ENCODE measurements at places on chromosomes 16 and 17. TPM values are rescaled to one million over a fixed set of nuclear protein-coding genes. Genes with fewer than 3 reads are reported as not detected.

Gene ABAT
- total RNA-seq = 5.4 TPM

Gene CSH2
- not detected for total RNA-seq

GRCh38 chr17:53570731-53571130, 252.0 kb upstream of the KIF2B start:
- no peak for DNase-seq

GRCh38 chr16:66166490-66166889, 200.0 kb upstream of the CDH5 start:
- DNase-seq = no peak

DNA sequence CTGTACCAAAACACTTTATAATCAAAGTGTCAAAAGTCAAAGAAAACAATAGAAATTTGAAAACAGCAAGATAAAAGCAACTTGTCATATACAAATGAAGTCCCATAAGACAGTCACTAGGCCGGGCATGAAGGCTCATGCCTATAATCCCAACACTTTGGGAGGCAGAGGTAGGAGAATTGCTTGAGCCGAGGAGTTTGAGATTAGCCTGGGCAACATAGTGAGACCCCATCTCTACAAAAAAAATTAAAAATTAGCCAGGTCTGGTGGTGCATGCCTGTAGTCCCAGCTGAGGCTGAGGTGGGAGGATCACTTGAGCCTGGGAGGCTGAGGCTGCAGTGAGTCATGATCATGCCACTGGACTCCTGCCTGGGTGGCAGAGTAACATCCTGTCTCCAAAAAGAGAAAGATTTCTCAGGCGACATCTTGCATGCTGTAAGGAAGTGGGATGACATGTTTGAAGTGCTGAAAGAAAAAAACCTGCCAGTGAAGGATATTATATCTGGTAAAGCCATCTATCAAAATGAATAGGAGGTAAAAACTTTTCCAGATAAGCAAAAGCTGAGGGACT, 98.7 kb upstream of the NACA2 start:
- DNase-seq = no peak

Gene KRT32
- not detected for total RNA-seq

DNA sequence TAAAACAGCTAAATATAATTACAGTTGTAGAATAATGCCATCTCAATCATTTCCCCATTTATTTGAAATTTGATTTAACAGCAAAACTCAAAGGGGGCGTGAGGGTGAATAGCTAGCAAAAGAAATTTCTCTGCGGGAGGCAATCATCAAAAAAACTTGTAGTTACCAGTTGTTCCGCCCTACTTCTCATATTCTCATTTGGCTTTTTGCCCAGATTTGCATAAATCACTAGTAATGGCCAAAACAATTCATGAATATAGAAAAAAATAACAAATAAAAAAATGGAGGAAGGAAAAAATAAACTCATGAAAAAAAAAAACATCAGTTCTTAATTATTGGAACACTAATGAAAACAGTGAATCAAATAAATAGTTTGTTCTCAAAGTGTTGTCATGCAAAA, 722.6 kb upstream of the KIF2B start:
- no peak for DNase-seq
